ENCODE measurements at places on chromosomes 1 and 21. TPM values are rescaled to one million over a fixed set of nuclear protein-coding genes. Genes with fewer than 3 reads are reported as not detected.

TNFRSF8 gene
- 15.7 TPM for total RNA-seq

UBL4B gene
- not detected for total RNA-seq

SLC6A17 gene
- 0.07 TPM for total RNA-seq

DNA sequence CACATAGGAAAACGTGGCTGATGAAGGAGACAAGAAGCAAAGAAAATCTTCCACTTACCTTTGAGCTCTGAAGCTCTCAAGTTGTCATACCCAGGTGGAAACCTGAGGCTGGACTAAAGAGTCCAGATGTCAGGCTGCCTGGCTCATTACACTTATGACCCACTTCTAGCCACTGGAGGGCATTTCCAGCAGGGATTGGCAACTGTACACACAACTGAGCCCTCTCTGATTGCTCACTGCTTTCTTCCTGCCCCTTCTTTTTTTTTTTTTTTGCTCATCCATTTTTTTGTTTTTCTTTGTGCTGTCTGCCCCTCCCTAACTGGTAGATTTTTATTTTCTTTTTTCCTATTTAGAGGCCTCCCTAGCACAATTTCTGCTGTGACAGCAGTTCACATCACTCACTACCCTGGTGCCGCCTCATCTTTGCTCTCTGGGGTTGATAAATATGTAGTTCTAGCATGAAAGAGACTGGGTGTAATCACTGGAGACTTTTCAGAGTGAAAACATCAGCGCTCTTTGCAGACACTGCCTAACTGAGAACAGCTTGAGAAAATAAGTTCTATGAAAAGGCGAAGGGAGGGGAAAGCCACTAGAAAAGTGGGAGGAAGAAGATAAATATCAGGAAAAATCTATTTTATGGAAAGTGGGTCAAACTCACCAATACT, 334.5 kb downstream of the NUF2 start:
- no peak overlapping the region for H3K4me3 ChIP-seq
- no peaks in the 10 kb centered on the region for H3K4me1 ChIP-seq
- DNase-seq: no peak
- H3K27me3 ChIP-seq: peaks cover 2% of the 10 kb centered on the region
- no peaks in the 10 kb centered on the region for H3K36me3 ChIP-seq

GRCh38 chr1:11342621-11343032, 69.6 kb downstream of the UBIAD1 start:
- no peak overlapping the region for H3K27ac ChIP-seq
- no peaks in the 10 kb centered on the region for H3K4me1 ChIP-seq
- no peak for DNase-seq
- no peak overlapping the region for H3K4me3 ChIP-seq

- peaks cover 13% of the 10 kb centered on the region for H3K27me3 ChIP-seq
- H3K36me3 ChIP-seq: no peaks in the 10 kb centered on the region
- peak overlapping the region; percentile 32 for H3K27ac ChIP-seq
- H3K4me3 ChIP-seq: no peak overlapping the region
Observed at GRCh38 chr1:1996207-1996651, 7.4 kb downstream of the CFAP74 start.

DNA sequence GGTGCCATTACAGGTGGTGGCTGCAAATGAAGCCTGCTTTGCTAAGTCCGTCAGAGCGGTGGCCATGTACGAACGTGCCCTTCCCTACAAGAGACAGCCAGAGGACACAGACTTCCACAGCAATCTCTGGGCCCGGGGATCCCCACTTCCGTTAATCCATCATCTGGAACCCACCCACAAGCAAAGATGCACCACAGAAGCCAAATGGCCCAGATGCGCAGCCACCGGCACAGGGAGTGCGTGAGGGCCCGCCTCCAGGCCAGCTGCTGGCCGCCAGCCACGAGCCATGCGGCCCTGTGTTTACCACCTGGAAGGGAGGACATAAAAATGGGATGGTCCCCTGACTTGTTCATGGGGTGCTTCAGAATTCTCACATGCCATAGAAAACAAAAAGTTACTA, 22.1 kb downstream of the MRAP start:
- peaks cover under 1% of the 10 kb centered on the region for H3K4me1 ChIP-seq
- H3K27me3 ChIP-seq: no peaks in the 10 kb centered on the region
- no peak overlapping the region for H3K27ac ChIP-seq
- no peak overlapping the region for H3K4me3 ChIP-seq

Measured in activated CD4-positive, alpha-beta T cell treated with anti-CD3 and anti-CD28 coated beads for 36 hours (primary cell).